ENCODE measurements at places on chromosomes 1 and 21. TPM values are rescaled to one million over a fixed set of nuclear protein-coding genes. Genes with fewer than 3 reads are reported as not detected.

GRCh38 chr1:236734141-236734765, 48.0 kb downstream of the ACTN2 start:
- H3K4me3 ChIP-seq: no peak overlapping the region
- DNase-seq: no peak
- no peaks in the 10 kb centered on the region for H3K36me3 ChIP-seq

NBPF19 gene
- total RNA-seq: 18.7 TPM

- no peak overlapping the region for H3K27ac ChIP-seq
- H3K27me3 ChIP-seq: peaks cover 35% of the 10 kb centered on the region
- DNase-seq: no peak
- peak overlapping the region; percentile 42 for H3K4me3 ChIP-seq
Observed at GRCh38 chr1:40784141-40784770, 669 bp downstream of the KCNQ4 start.

- no peak overlapping the region for H3K4me3 ChIP-seq
- H3K4me1 ChIP-seq: no peaks in the 10 kb centered on the region
- no peak for DNase-seq
Observed at GRCh38 chr1:161836018-161836417, 69.9 kb downstream of the ATF6 start.

CAMK2N1 gene
- total RNA-seq: 0.47 TPM

DNA sequence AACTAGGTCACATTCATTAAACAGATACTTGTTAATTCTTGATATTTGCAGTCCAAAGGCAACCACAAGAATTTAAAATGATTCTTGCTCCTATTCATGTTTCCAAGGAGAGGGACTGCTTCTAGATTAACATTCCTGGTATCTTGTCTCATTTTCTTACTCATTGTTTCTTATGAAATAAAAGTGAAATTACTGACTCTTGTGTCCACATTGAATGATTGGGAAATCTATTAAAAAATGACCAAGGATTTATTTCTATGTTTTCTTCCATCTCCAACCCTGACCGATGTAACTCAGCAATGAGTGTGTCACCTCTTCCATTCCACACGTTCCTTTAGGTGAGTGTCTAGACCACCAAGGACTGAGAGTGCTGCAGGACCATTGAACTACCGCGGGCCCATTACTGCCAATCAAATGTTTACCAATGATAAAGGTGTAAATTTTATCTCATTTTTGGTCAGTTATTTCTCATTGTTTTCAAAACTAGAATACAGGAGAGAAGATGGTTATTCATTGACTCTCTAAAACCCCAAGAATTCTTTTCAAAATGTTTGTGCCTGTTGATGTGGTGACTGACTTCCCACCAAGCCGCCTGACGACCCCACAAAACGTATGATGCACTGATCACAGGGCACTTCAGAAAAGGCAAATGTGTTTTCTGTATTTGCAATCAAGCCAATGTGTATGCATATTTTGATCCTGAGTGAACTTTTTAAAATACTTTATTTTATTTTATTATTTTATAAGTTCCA, 414.6 kb upstream of the PTBP2 start:
- no peaks in the 10 kb centered on the region for H3K4me1 ChIP-seq
- H3K4me3 ChIP-seq: no peak overlapping the region
- H3K27me3 ChIP-seq: no peaks in the 10 kb centered on the region
- H3K27ac ChIP-seq: no peak overlapping the region
- H3K36me3 ChIP-seq: no peaks in the 10 kb centered on the region

- H3K36me3 ChIP-seq: no peaks in the 10 kb centered on the region
- H3K4me3 ChIP-seq: no peak overlapping the region
- DNase-seq: no peak
- H3K27me3 ChIP-seq: peaks cover 2% of the 10 kb centered on the region
- H3K4me1 ChIP-seq: peaks cover 26% of the 10 kb centered on the region
Observed at GRCh38 chr21:36425286-36425685, 40.1 kb downstream of the CHAF1B start.
